Kidney capillary endothelial cell (primary cell): ENCODE measurements at places on chromosomes 3 and 15.

DNA sequence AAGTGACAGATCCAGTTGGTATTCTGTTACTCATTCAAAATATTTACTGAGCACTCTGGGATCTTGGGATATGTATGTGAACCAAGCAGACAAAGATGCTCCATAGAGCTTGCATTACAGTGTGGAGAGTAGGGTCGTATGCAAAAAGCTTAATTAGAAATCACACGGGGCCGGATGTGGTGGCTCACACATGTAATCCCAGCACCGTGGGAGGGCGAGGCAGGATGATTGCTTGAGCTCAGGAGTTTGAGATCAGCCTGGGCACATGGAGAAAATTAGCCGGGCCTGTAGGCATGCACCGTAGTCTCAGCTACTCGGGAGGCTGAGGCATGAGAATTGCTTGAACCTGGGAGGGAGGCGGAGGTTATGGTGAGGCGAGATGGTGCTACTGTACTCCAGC lies 68.7 kb upstream of the MB21D2 start:
- DNase-seq: no peak

DNA sequence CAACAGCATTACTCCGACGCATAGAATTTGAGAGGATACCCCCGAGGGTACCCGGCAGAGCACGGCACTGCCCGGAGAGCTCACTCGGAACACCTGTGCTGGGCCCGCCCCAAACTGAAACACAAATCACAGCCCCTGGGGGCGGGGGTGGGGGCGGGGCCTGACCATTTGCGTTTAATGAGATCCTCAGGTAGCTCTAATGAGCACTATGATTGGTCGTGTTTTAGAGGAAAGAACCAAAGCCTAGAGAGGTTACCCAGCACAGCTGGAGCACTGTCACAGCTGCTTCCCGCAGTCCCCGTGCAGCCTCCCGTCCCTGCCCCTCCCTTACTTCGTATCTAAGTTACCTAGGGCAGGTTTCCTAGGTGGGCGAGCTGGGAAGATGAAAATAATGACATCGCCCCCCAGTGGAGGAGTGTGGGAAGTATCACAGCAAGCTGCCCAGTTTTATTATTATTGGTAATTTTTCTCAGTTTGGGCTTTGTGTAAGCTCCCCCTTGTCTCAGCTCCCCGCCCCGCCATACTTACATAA lies 187.1 kb downstream of the PDE8A start:
- no peak for DNase-seq

DNA sequence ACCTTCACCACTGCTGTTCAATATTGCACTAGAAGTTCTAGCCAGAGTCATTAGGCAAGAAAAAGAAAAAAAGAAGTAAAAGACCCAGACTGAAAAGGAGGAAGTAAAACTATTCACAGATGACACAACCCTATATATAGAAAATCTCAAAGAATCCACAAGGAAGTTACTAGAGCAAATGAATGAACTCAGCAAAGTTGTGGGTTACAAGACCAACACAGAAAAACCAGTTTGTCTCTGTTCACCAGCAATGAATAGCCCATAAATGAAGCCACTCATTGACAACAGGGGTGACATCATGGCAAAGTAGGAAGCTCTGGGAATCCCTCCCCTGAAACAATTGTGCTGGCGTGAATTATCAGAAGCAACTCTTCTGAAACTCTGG lies 4.6 kb downstream of the CFAP100 start:
- DNase-seq: no peak

DNA sequence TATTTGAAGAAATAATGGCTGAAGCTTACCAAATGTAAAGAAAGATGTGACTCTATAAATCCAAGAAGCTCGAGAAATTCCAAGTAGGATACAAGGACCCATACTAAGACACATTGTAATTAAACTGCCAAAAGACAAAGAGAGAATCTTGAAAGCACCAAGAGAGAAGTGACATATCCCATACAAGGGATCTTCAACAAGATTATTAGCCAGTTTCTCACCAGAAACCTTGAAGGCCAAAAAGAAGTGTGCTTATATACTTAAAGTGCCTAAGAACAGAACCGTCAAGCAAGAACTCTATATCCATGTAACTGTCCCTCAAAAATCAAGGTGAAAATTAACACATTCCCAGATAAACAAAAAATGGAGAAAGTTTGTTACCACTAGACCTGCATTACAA lies 220.5 kb downstream of the ADAMTS17 start:
- no peak for DNase-seq

DNA sequence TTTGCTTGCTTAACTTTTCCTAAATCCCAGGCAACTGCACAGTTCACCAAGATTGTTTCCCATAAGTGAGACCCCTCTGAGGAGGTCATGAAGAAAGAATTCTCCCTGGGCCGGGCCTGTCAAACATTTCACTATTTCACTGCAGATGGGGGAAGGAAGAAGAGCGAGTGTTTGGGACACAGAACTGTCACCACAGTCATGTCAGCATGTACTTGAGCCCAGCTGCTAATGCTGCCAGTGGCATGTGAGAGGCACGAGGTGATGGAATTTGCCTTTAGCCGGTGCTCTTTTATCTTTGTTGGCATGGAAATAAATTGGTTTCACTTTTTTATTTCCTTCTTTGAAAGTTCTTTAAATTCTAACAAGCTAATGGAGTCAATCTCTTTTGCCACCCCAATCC lies 277.9 kb upstream of the GADL1 start:
- no peak for DNase-seq

DNA sequence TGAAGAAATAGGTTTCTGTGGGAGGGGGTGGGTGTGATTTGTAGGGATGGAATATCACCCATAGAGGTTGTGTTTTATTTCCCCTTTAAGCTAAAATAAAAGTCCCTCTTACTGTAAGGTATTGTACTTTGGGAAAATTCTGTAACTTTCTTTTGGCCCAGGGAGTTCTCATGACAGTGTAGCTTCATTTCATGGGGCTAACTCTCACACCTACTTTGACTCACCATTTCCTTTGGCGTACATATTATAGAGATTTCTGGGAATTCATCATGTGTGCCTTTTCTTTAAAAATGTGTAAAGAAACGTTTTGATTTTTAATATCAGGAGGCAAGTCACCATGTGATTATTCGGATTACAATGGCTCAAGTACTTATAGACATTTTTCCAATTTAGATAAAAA lies 477.7 kb upstream of the CFAP20DC start:
- DNase-seq: no peak

GRCh38 chr3:15339786-15340215 lies 7.4 kb upstream of the SH3BP5 start:
- peak; percentile 77 for DNase-seq

DNA sequence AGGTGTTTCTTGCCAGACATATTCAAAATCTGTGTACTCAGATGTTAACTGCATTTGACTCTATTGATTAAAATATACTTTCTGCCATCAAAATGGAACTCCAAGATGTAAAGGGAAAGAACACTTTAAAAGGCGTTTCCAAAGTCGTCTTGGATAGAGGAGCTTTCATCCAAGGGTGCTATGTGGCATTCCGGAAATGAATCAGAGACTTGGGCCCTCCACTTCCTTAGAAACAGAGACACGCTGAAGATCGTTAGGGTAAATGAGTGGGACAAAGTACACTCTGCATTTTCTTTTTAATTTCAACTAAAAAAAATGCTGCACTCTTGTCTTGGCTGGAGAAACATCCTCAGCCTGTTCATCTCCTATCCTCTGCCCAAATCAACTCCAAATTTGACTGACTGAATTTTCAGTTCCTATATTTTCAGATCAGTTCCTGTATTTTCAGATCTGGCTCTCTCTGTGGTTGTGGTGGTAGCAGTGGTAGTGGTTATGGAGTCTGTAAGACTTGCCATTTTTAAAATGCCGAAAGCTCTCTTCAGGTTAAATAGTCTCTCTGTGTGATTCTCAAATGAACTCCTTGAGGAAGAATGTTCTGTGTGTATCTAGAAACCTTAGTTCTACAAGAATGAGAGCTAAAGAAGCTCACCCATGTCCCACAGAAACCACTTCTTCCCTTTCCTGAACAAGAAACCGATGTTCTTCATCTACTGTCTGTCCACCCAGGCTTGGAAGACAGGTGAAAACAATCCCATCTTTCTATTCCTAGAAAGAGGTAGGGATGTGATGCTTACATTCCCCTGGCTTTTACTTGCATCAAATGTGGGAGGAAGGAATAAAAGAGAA lies 156.8 kb upstream of the ICE2 start:
- peak; percentile 36 for DNase-seq

DNA sequence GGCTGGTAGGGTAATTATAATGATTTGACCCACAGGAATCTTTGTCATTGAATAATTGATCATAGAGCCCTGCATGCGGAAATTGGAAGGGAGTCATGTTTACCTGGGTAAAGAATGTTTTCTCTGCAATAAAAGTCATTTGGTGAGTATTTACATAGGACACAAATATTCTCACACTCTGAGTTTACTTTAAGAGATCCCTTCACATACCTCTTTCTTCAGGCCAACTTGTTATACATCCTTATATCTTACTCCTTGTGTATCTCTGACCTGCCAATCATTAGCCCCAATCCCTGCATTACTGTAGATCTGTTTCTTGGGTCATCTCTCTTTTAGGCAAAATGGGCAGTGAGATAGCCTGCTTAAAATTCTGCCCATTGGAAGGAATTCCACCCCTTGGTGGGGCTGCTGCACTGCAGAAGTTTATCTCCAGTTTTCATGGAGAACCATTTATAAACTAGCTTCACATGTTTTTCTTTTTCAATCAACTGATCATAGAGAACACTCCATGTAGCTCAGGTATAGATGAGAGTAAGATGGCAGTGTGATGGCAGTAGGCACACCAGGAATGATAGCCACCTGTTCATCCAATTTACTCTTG lies 46.2 kb downstream of the ILDR1 start:
- no peak for DNase-seq

GRCh38 chr3:13148561-13149329 lies 75.5 kb upstream of the IQSEC1 start:
- DNase-seq: no peak

- DNase-seq: no peak
Observed at GRCh38 chr3:120218981-120219380, 66.0 kb downstream of the GPR156 start.

GRCh38 chr3:189967254-189967865 lies 153.3 kb downstream of the P3H2 start:
- DNase-seq: peak; percentile 69

DNA sequence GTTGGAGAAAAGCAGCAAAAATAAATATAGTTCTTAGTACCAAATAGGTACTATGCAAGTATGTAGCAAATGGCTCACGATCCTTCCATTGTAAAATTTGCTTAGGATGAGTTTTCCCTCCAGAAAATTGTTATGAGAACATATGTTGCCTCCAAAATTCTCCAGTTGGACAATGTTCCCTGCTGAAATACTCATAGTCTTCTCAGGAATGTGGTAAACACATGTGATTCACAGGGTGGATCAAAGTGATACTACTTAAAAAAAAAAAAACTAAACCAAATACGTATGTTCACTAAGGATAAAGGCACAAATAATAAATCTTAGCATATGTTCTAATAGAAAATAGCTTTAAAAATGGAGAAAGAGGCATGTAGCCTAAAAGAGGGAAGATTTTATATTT lies 84.3 kb upstream of the ZNF385D start:
- DNase-seq: no peak

GRCh38 chr3:38510631-38511030 lies 14.5 kb downstream of the EXOG start:
- no peak for DNase-seq

DNA sequence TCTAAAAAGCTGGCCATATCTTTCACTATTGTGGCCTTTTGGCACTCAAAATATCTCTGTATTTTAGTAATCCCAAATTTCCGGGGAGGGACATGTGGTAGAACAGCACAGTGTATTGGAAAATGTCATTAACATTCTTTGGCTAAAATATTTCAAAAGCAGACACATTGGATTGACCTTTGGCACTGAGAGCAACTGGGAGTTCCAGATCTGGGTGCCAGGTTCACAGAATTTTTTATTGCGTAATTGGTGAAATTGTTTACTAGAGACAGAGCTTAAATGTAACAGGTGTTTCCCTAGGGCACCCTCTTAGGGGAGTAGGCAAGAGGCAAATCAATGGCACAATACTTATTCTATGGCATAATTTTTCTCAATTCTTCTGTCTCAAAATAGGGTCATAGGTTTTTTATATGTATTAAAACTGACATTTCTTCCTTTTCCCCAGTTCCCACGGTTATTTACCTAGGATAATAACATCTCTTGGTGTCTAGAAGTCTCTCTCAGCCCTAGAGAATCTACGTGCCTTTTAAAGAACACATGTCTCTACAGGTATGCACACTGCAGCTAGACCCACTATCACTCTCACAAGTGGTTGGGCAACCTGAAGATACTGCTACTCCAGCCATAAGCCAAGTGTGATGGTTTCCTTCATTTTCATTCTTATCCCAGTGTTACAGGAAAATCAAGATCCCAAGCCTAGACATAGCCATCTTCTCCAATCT lies 10.6 kb downstream of the RBMS3 start:
- DNase-seq: no peak
